ENCODE measurements at places on chromosomes 1 and 21.

GRCh38 chr1:22533244-22533895 is 29.9 kb upstream of the EPHA8 start:
- DNase-seq = no peak

DNA sequence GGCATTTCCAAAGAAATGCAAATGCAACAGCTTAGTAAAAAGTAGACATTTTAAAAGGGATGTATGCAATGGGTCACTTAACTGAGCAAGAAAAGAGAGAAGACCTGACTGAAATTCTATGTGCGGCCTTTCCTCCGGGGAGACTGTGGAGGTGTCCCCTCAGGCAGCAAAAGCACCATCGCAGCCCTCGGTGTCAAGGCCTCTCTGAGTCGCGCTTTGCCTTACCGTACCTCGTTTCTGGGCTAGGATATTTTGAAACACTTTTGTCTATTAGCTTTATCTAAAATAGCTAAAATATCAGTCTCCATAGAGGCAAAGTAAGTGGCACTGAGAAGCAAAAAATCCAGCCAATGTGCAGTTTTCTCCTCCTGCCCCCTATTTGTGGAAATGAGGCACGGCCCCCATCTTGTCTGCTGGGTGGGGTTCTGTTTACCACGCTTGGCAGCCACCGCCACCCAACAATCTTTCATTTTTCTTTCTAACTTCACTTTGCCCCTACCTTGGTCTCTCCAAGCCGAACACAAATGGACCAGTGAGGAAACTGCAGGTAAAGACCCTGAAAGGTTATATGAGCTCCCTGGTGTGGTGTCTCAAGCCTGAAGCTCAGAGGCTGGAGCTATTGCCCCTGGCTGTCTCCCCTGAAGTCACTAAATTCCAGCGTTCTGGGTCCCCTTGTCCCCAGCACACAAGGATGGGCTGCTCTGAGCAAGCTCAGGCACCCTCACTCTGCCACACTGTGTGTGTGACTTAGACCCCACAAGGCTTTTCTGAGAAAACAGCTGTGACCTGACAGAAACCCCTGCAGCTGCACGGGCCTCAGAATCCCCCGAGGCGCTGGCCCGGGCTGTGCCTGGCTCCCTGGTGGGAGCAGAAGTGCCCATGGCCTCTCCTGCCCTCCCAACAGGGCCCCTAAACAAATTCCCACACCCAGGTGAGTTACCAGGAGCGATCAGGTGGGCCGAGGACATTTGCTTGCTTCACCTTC is 1.6 kb downstream of the CD247 start:
- DNase-seq = no peak

GRCh38 chr1:37305841-37306240 is 168.5 kb upstream of the ZC3H12A start:
- DNase-seq = no peak

- peak; percentile 46 for DNase-seq
Measured at GRCh38 chr1:192476802-192477298, 98.7 kb upstream of the RGS1 start.

DNA sequence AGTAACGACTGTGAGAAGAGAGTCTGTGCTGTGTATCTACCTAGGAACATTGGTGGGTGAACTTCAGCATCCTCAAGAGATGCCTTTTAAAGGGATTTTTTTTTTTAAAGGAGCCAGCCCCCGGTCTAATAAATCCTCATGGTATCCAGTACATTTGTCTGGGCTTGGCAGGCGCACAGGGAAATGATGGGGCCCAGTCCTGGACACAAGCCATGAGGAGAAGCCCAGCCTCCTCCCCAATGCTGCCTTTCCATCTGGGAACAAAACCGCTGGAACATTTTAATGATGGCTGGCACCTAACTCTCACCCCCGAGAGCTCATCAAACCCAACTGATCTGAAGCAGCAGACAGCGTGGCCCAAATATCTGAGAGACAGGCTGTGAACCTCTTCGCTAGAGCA is 64.2 kb downstream of the ACOT7 start:
- no peak for DNase-seq

GRCh38 chr1:225423518-225423855 is 4.4 kb downstream of the LBR start:
- DNase-seq = peak; percentile 16

DNA sequence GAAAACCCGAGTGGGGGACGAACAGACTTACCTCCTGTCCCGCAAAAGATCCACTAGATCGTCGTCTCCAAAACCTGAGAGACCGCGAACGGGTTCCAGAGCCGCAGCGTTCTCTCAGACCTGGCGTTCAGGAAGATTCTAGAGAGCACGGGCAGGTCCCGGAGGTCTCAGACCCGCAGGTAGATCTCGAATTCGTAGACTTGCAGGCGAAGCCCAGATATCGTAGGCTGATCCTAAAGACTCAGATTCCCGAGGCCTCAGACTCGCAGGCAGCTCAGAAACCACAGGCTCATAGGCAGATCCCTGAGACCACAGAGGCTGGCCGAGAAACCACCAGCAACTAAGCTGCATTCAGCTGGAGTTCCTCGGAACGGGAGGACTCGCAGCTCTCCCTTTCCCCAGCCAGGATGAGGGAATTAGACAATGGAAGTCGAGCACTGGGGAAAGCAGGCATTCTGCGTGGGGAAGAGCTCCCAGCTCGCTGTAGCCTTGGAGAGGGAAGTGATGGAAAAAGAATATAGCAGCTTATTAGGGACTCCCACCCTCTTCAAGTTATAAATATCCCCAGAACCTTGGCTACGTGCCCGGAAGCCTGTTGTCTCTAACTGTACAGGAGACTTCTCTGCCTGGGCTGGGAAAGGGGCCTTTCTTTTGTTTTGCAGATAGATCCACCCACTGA is at the start of gene ZNF436:
Gene ZNF436 (minus strand): TSS at position 502 of the 679 bp plus-strand sequence. CDS start 1,831 bp downstream, outside the sequence.
- DNase-seq = peak; percentile 53

GRCh38 chr1:31905093-31905509 is 33.1 kb downstream of the PTP4A2 start:
- DNase-seq = no peak

DNA sequence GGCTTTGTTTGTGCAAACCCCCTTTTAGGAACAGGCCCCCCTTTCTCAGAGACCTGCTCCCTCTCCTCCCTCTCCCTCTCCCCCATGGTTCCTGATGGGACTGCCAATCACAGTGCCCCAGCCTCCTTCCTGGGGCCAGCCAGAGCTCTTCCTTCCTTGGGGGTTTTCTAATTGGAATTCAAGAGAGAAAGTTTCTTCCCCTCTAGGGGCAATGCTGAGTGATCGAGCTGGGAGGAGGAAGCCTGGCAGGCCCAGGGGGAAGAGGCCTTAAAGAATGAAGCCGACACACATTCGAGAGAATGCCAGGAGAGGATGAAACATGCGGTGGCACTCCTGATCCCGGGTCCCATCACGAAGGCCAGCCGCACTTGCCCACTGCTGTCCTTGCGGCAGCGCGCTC is 21.3 kb upstream of the COL16A1 start:
- no peak for DNase-seq

DNA sequence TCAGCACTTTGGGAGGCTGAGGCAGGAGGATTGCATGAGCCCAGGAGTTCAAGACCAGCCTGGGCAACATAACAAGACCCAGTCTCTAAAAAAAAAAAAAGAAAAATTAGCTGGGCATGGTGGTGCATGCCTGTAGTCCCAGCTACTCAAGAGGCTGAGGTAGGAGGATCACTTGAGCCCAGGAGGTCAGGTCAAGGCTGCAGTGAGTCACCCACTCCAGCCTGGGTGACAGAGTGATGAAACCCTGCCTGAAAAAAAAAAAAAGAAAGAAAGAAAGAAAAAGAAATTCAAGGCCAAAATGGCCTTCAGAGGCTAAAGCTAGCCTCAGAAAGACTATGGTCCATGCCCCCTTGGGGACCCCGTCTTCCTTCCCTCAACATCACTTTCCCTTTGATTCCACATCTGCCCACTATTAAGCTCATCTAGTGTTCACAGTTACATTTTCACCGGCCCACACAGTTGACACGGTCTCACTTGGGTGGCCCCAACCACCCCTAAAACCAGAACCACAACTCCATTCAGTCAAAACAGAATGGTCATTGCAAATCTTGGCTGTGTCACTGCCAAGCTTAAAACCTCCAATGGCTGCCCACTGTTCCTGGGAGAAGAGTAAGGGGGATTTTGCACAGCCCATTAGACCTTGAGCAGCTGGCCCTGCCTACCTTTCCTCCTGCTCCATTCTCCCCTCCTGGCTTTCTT is 2.1 kb upstream of the CAPN8 start:
- peak; percentile 41 for DNase-seq

DNA sequence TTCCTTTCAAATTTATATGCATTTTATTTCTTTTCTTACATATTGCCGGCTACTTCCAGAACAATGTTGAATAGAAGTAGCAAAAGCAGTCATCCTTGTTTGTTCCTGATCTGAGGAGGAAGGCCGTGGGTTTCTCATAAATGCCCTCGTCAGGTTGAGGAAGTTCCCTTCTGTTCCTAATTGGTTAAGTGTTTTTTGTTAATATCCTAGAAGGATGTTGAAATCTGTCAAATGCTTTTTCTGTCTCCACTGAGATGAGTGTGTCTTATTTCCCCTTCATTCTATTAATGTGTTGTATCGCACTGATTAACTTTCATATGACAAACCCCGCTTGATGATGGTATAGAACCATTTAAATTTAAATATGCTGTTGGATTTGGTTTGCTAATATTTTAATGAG is 15.4 kb downstream of the TTLL10 start:
- no peak for DNase-seq

GRCh38 chr1:165298203-165298820 is 58.2 kb downstream of the LMX1A start:
- DNase-seq = no peak

DNA sequence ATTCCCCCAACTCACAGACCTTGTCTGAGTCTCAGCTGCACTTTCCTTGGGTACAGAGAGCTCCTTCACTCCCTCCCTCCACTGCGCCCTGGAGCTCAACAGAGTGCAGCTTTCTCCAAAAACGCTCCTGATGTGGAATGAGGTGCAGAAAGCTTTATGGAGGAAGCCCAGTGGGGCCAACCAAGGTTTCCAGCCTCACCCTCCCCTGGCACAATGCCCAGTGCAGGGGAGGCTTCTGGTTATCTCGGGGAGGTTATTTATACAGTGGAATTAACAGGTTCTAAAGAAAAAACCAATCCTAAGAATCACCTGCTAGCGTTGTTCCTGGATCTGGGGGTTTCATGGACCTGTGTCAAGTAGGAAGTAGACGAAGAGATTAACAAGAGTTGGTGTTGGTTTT is at the start of gene ITLN1:
Gene ITLN1 (minus strand): TSS at position 139 of the 400 bp plus-strand sequence. CDS start 303 bp downstream, outside the sequence.
- no peak for DNase-seq

DNA sequence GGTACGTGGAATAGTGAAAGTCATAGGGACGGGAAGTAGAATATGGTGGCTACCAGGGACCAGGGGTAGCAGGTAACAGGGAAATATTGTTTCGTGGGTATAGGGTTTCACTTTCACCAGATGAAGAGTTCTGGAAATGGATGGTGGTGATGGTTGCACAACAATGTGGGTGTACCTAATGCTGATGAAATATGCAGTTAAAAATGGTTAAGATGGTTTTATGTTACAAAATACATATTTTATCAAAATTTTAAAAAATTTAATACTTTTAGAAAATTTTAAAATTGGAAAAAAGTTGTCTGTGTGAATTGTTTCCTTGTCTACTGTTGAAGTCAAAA is 55.5 kb upstream of the TLR5 start:
- DNase-seq = no peak

DNA sequence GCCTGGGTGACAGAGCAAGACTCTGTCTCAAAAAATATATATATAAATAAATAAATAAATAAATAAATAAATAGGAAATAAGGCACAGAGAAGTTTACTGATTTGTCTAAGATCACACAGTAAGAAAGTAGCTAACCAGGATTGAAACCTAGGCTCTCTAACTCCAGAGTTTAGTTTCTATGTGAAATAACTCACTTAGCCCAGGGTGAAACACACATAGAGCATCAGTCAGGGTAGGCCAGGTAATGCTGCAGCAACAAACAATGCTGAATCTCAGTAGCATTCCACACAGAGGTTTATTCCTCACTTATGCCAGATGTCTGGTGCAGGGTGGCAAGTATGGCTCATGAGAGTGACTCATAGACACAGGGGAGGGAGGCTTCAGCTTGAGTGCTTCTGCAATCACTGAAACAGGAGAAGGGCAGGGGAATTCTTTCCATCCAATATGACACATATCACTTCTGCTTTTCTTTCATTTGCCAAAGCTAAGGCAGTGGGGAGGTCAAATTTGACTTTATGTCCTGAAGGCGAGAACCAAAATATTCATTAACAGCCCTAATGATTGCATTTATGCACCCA is 37.1 kb upstream of the KANK4 start:
- peak; percentile 90 for DNase-seq

GRCh38 chr1:24566236-24566867 is 10.5 kb downstream of the NCMAP start:
- DNase-seq = peak; percentile 26

DNA sequence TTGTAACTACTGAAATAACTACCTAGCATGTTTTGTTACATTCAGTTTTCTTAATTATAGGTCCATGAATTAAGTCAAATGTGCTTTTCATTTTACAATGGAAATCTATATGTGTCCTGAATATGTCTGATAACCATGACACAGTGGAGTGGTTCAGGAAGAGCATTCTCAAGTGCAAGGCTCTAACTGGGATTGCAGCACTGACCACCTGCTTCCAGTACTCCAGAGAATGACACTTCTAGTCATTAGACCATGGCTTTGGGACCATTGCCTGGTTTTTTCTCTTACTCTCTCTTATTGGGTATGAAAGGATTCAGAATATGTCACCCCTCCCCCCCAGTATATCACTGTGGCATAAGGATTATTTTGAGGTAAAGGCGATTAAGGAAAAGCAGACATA is 204.9 kb upstream of the CACYBP start:
- no peak for DNase-seq

- no peak for DNase-seq
Measured at GRCh38 chr1:117135329-117135728, 13.8 kb upstream of the TRIM45 start.

- DNase-seq = no peak
Measured at GRCh38 chr1:166785987-166786386, 53.3 kb upstream of the POGK start.

GRCh38 chr1:24742090-24742938 is 2.9 kb upstream of the CLIC4 start:
- DNase-seq = no peak

DNA sequence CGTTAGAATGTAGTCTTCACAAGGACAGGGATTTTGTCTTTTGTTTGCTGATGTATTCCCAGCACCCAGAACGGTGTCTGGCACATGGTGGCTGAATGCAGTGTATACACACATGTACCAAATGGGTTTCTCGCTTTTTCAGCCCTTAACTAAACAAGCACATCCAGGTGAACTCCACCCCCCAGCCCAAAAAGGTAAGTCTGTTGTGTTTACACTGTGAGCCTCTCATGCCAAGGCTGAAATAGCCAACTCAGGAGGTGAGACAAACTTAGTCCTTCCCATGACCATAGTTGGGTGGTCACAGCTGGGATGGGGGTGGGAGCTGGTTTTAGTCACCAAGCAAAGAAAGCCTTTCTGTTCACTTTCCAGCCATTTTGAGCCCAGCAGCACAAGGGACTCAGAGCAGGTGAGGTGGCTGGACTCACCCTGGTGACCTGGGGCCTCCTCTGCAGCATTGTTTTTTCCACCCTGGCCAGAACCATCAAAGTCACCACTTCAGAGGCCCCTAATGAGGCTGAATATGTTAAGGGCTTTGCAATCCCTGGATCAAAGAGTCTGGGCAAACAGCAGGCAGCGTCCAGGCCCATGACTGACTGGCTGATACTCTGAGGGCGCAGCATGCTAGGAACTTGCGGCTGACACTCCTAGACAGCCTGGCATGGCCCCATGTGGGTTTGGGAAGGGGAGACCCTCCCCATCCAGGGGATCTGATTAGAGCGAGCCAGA is 8.7 kb downstream of the TENT5B start:
- DNase-seq = no peak
